ENCODE measurements at places on chromosomes 5 and 9. TPM values are rescaled to one million over a fixed set of nuclear protein-coding genes. Genes with fewer than 3 reads are reported as not detected.
A peak's percentile ranks its signal among the peaks of the same experiment; 100 is the strongest.

The NNT gene
- 63.3 TPM for polyA plus RNA-seq

The PGM5 gene
- polyA plus RNA-seq = 54.6 TPM

DNA sequence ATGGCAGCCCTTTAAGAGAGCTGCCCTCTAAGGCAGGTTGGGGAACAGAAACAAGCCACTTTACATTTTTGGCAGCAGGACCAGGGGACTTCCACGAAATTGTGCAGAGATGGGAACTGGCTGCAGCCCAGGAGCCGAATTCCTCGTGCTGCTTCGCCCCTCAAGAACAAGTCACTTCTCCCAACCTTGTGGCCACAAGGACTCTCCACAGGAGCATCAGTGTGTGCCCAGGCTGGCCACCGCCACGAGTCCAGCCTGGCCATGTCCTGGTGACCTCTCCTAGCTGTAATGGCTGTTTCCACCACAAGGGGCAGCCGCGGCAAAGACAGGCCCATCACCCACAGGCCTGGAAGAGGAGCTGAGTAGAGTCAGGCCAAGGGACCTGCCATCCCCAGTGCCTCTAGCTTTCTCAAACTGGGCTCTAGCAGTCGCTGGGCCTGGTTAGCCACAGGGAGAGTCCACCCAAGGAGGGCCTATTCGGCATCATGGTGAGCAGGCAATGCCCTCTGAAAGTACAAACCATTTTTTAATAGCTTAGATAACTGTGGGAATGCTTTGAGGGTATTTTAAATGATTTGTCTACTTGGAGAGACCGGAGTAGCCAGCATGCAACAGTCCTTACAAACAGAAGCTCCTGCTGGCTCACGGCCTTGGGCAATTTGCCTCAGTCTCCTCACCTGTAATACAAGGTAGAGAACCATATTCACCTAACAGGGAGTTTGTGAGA lies 129.0 kb downstream of the COL23A1 start:
- peak; percentile 50 for DNase-seq

GRCh38 chr5:89273289-89273688 lies 390.3 kb upstream of the MEF2C start:
- no peak for DNase-seq

- DNase-seq = peak; percentile 88
Measured at GRCh38 chr9:82404881-82405280, 416.3 kb downstream of the SPATA31D1 start.

The GRXCR2 gene
- polyA plus RNA-seq = not detected

- DNase-seq = no peak
Measured at GRCh38 chr5:150082889-150083288, 3.5 kb downstream of the CSF1R start.

DNA sequence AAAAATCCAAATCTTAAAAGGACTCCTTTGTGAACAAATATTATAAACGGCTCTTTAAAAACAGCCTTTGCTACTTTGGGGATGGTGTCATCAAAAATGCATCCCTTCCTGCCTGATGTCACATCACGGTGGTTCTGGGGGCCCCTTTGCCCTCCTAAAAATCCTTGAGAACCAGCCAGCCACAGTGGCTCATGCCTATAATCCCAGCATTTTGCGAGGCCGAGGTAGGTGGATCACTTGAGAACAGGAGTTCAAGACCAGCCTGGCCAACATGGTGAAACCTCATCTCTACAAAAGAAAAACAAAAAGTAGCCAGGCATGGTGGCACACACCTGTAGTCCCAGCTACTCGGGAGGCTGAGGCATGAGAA lies 43.9 kb downstream of the FNBP1 start:
- no peak for DNase-seq

GRCh38 chr5:14482085-14482484 lies 99.5 kb upstream of the OTULINL start:
- DNase-seq = no peak

GRCh38 chr5:69364414-69364813 lies 4.9 kb downstream of the AK6 start:
- DNase-seq = no peak

The SETD9 gene
- polyA plus RNA-seq = 3.8 TPM

The GFRA3 gene
- polyA plus RNA-seq = 3.2 TPM

DNA sequence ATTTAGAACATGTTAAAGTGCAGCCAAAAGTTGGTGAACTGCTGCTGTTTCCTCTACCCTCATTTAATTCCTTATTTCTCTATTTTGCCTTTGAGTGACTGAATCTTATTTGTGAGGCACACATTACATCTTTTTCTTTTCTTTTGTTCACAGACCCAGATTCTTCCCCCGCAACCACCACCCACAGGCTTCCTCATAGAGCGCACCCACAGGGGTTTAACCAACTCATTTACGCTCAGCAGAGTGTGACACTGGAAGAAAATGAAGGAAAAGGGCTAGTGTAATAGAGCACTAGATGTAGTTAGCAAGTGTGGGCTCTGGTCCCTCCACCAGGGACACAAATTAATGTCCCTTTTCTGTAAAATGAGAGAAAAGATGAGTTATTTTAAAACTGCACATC lies 200.7 kb downstream of the PARP8 start:
- no peak for DNase-seq

The HAVCR2 gene
- 2.3 TPM for polyA plus RNA-seq

GRCh38 chr5:1032551-1033027 lies 24.0 kb downstream of the NKD2 start:
- no peak for DNase-seq

DNA sequence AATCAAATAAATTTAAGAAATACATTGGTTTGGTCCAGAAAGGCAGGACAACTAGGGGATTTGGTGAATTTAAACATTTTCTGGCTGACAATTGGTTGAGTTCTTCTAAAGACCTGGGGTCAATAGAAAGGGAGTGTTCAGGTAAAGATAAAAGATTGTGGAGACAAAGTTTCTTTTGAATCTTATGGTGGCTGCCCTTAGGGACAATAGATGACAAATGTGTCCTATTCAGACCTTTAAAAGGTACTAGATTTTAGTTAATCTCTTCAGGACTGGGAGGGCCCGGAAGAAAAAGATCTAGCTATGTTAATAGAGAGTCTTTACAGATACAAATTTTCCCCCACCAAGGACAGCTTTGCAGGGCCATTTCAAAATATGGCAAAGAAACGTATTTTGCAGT lies 35.9 kb downstream of the PLEKHG4B start:
- no peak for DNase-seq

The HTR4 gene
- polyA plus RNA-seq = 0.24 TPM

The NPR3 gene
- polyA plus RNA-seq = 37.2 TPM

The LEAP2 gene
- polyA plus RNA-seq = 3.6 TPM

DNA sequence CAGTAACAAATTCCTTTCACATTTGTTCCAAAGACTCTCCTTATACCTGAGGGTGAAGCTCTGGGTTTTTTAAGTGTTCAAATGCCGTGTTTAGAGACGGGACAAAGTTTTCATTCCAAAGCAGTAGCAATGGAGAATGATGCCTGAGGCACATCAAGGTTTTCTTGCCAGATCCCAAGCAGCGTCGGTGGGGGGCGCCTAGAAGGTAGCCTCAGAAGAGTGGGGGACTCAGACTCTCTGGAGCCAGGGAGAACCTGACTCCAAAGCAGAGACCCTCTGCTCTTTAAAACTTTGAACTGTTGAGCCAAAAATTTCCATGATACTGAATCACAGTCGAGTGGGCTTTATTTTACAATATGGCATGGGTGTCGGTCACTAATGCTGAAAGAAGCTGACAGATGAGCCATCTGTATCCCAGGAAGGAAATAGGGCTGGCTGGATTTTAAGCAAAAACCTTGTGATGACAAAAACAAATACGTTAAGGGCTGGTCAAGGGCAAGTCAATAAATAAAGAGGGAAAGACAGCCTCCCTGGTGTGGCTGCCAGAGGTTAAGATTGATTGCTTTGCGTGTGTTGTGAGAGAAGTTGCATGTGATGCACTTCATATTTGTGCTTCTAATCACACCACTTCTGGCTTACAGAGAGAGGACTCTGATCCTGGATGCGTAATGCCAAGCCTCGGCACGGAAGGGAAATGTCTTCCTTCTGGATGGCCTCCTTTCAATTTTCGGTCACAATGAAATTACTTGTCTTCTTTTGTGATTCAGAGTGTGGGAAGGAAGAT lies 161.1 kb upstream of the EFNA5 start:
- no peak for DNase-seq

The GPX3 gene
- polyA plus RNA-seq = 140 TPM

DNA sequence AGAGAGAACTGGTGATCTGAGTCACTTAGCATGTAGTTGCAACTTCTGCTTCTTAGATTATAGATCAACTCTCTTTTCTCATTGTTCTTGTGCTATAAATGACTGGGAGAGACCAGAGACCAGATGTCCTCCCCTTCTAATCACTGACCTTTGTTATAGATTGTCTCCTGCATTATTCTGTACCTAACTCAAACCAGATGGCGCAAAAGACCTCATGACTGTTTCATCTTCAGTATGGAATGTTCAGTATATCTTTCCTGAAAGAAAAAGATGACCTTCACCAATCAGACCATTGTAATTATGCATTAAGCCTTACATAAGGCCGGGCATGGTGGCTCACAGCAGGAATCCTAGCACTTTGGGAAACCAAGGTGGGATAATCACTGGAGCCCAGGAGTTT lies 30.5 kb upstream of the ADAM19 start:
- no peak for DNase-seq

DNA sequence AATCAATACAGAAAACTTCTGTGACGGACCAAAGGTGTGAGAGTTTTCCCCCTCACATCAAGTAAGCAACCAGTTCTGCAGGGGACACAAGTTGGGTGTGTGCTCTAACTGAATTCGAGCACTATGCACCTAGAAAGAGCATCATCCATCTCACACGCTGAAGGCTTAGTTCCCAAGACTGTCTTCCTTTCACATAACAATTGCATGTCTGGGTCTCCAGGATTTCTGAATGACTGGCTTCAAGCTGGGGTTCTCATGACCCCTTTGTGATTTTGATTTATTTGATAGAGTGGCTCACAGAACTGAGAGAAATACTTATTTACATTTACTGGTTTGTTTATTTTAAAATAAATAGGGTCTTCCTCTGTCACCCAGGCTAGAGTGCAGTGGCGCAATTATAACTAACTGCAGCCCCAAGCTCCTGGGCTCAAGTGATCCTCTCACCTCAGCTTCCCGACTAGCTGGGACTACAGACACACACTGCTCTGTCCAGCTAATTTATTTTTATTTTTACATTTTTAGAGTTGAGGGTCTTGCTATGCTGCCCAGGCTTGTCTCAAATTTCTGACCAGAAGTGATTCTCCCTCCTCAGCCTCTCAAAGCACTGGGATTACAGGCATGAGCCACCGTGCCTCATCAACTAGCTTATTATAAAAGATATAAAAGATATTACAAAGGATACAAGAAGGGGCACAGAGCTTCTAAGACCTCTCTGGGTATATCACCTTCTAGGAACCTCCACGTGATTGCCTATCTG lies 316.7 kb upstream of the CDH12 start:
- no peak for DNase-seq

DNA sequence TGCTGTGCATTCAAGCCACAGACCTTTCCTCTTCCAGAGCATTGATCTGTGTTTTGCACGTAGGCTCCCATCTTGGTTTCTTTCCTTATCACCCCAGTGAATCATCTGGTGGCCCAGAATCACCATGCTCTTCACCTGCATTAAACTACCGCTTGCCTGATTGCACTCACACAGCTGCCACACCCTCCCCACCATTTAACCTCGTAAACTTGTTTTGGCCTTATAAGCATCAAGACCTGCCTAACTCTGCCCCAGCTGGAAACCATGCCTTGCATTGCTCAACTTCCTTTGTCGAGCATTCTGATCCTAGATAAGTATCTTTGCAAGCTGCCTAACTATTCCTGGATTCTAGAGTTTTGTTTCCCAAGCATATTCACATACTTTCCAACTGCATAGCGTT lies 369.6 kb upstream of the SEMA6A start:
- no peak for DNase-seq

The LECT2 gene
- 0.79 TPM for polyA plus RNA-seq

- DNase-seq = no peak
Measured at GRCh38 chr5:74993743-74994142, 58.6 kb downstream of the GCNT4 start.
